ENCODE measurements at places on chromosomes 11 and 22. TPM values are rescaled to one million over a fixed set of nuclear protein-coding genes. Genes with fewer than 3 reads are reported as not detected.

HIKESHI gene
- total RNA-seq: 48.9 TPM

PATE4 gene
- total RNA-seq: not detected

OR51A7 gene
- total RNA-seq: not detected

ALX4 gene
- total RNA-seq: not detected

MCHR1 gene
- total RNA-seq: 0.07 TPM

SPTBN2 gene
- 67.0 TPM for total RNA-seq

P2RX6 gene
- total RNA-seq: 0.21 TPM

HEPACAM gene
- total RNA-seq: not detected

CRACR2B gene
- 3.0 TPM for total RNA-seq

CARD18 gene
- total RNA-seq: 2.0 TPM

FLRT1 gene
- total RNA-seq: not detected

ATG13 gene
- 36.1 TPM for total RNA-seq

CELSR1 gene
- 108 TPM for total RNA-seq

MOB2 gene
- 17.3 TPM for total RNA-seq

PRDM11 gene
- 3.3 TPM for total RNA-seq

SLC1A2 gene
- not detected for total RNA-seq

RCOR2 gene
- total RNA-seq: 2.3 TPM

SLC17A6 gene
- total RNA-seq: not detected

OR8D4 gene
- total RNA-seq: not detected

GGTLC2 gene
- not detected for total RNA-seq

All from airway epithelial cell (primary cell).